ENCODE measurements at places on chromosomes 1 and 21.

- DNase-seq: no peak
Measured at GRCh38 chr1:89889323-89889615, 68.4 kb downstream of the LRRC8D start.

- DNase-seq: no peak
Measured at GRCh38 chr1:63319046-63320021, 3.0 kb upstream of the FOXD3 start.

GRCh38 chr1:19469004-19469403, 16.3 kb downstream of the CAPZB start:
- DNase-seq: no peak

GRCh38 chr1:161791904-161792655, 26.0 kb downstream of the ATF6 start:
- DNase-seq: no peak

DNA sequence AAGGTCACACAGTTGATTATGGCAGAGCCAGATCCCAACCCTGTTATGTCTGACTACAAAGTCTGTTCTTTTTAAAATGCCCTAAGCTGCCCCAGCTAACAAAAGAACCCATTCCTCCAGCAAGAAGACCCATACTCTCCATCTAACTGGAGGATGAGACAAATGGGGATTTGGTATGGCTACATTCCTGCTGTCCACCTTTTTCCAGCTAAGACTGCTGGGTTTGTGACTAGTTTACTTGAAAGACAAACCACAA, 112.8 kb downstream of the KIAA0319L start:
- DNase-seq: no peak

DNA sequence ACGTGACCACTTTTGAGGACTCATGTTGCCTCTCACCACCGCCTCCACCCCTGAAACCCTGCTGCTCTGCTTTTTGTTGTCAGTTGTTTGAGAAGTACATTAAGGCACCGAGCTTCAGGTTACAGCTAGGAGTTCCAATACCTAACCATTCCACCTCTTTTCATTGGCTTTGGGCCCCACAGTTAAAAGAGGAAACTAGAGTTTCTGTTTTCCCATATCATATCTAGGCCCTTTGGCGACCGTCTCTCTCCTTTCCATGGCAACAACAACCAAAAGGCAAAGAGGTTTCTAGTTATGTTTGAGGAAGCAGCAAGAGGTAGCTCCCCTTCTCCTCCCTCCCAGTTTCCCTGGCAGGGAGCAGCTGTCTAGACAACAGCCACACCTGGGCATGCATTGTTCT, 5.9 kb downstream of the ANKRD35 start:
- DNase-seq: no peak

GRCh38 chr1:237108297-237109040, 66.5 kb downstream of the RYR2 start:
- no peak for DNase-seq

- no peak for DNase-seq
Measured at GRCh38 chr21:45260191-45260825, 27.4 kb downstream of the POFUT2 start.

DNA sequence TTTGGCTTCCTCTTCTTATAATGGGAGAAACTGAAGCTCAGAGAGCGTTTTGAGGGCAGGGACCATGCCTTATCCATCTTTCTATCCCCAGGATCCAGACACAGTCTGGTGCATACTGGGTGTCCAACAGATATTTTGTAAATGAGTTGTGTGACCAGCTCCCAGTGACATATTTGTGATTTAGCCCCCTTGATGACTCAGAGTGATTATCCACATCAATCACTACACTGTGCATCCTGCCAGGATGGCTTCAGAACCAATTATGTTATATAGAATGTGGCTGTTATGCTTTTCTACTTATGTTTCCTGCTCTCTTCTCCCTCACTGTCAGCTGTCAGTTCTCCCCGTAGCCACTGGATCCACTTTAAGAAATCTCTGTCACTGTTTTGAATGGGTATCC, 11.3 kb downstream of the OLFML3 start:
- no peak for DNase-seq

DNA sequence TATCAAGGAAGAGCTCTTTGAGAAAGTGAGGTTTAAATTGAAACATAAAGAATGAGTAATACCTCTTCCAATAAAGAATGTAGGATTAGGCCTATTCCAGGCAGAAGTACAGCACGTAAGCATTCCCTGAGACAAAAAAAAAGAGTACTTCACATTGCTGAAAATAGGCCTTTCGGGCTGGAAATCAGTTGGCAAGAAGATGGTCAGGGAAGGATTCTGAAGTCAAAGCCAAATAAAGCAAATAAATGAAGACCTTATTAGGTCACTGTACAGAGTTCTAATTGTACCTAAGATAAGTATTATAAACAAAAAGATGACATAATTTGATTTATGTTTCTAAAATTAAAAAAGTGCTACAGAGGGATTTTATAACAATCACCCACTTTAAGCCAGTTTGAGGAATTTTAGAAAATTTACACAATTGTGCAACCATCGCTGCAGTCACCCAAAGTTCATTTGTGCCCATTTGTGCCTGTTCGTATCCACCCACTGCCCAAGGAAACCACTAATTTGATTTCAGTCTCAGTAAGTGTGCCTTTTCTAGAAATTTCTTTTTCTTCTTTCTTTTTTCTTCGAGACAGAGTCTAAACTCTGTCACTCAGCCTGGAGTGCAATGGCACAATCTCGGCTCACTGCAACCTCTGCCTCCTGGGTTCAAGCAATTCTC, 58.6 kb downstream of the FMO4 start:
- no peak for DNase-seq

GRCh38 chr1:38686167-38686926, 173.2 kb downstream of the RRAGC start:
- no peak for DNase-seq

DNA sequence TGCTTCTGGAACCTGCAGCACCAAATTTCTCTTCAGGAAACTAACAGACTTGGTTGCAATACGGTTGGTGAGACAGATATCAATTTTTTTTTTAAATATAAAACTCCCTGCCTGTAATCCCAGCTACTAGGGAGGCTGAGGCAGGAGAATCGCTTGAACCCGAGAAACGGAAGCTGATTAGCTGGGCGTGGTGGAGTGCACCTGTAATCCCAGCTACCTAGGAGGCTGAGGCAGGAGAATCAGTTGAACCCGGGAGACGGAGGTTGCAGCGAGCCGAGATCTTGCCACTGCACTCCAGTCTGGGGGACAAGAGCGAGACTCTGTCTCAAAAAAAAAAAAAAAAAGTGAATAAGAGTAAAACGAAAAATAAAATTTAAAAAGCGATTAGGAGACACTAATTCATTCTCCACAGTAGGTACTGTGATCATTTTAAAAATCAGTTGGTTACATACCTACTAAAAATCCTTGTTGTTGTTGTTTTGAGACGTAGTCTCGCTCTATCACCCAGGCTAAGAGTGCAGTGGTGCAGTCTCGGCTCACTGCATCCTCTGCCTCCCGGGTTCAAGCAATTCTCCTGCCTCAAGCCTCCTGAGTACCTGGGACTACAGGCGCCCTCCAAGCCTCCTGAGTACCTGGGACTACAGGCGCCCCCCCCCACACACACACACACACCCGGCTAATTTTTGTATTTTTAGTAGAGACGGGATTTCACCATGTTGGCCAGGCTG, 796 bp upstream of the RBM8A start:
- no peak for DNase-seq

- no peak for DNase-seq
Measured at GRCh38 chr1:92203105-92203504, 14.6 kb upstream of the C1orf146 start.

GRCh38 chr1:156586892-156587477, 4.6 kb upstream of the NAXE start:
- no peak for DNase-seq

All from activated CD4-positive, CD25-positive, alpha-beta regulatory T cell (primary cell).